ENCODE measurements at places on chromosomes 6 and 20. TPM values are rescaled to one million over a fixed set of nuclear protein-coding genes. Genes with fewer than 3 reads are reported as not detected.

- DNase-seq = no peak
These were observed 80.7 kb downstream of the FOXF2 start for GRCh38 chr6:1470040-1470439.

- peak; percentile 86 for DNase-seq
These were observed at the start of gene ZSCAN9 for GRCh38 chr6:28225056-28225834. ZSCAN9 (plus strand) TSS chr6:28225275; CDS start chr6:28227085, 1,810 bp downstream.

DNA sequence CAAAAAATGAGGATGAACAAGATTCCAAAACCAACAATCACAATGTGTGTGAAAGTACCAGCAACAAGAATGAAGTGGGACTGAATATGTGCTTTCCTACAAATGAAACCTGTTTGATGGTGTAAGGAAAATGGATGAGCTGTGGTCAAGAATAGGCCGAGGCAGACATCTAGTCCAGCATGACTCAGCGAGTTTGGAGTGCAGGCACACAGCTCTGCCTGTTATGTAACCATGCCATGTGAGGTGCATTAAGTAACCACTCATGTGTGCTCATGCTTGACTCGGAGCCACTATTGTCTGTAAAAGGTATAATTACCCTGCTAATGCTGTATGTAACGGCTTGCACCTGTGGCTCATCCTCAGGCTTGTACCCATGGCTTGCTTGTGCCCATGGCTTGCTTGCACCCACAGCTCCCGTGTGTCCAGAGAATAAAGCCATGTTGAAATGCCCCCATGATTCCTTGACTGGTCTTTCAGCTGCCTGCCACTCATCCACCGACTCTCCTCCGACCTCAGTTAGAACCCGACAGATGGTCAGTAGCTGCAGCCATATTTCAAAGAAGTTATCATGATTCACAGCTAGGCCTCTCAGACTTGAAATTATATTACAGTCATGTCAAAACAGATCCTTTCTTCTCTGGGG is 98.7 kb downstream of the BACH2 start:
- DNase-seq = peak; percentile 71

Gene PHACTR3
- total RNA-seq = not detected

DNA sequence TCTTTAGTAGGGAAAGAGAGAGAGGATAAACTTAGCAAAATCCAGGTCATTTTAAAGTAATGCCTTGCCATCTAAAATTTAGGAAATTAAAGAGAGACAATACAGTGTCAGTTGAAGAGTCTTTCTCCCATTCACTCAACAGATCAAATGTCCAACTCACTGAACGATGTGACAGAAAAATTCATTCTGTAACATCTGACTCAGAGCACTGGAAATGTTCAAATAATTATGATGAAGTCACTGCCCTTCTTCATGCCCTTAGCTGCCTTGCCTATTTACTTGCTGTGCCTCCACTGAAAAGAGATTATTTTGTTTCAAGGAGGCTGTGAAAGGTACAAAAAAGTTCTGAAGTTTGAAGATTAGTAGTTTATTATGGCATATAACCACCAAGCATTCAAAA is 434.8 kb downstream of the ADGRB3 start:
- no peak for DNase-seq

Gene MYH7B
- not detected for total RNA-seq

Gene FAM83B
- total RNA-seq = not detected

Gene GUCA1A
- total RNA-seq = not detected

Gene ERMARD
- total RNA-seq = 9.6 TPM

- DNase-seq = no peak
These were observed 9.8 kb upstream of the TOX2 start for GRCh38 chr20:43904827-43905177.

Gene CLPSL2
- not detected for total RNA-seq

DNA sequence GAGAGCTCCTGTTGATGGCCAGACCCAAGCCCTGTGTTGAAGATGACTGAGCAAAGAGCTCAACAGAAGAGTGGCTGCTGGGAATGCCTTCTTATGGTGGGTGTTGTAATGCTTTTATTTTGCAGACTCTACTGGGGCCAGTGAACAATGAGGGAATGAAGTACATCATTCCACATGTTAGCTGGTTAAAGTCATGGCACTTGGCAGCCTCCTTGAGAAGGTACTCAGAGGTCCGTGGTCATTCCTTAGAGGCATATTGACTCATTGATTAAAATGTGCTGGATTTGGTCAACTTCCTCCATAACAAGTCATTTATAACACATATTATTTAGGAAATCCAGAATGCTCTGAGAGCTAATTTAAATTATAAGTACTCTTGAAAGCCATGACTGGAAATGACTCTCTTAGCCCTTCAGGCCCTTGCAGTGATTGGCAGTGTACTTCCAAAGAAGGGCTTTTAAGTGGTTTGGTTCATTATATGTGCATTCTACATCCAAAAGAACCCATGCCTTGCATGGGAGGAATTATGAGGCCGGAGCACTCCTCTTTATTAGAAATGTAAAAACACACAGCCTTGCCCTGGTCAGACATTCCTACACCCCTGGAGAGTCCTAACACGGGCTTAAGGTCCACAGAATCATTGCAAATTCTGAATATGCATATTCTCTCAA is 976.9 kb downstream of the KIF16B start:
- no peak for DNase-seq

- no peak for DNase-seq
These were observed 1357.8 kb upstream of the ADGRB3 start for GRCh38 chr6:67277312-67277711.

GRCh38 chr6:170128346-170128745 is 162.5 kb downstream of the DLL1 start:
- no peak for DNase-seq
